Endothelial cell (in vitro differentiated cells): ENCODE measurements at places on chromosomes 1 and 21. TPM values are rescaled to one million over a fixed set of nuclear protein-coding genes. Genes with fewer than 3 reads are reported as not detected.

FMO2 gene
- total RNA-seq = not detected

ALX3 gene
- not detected for total RNA-seq

BCAR3 gene
- 19.9 TPM for total RNA-seq

DCST1 gene
- not detected for total RNA-seq

RHD gene
- total RNA-seq = 0.38 TPM

S100A2 gene
- not detected for total RNA-seq

CFHR4 gene
- 0.87 TPM for total RNA-seq

CCDC17 gene
- 3.9 TPM for total RNA-seq

GRCh38 chr21:26273686-26274313 is 103.2 kb upstream of the APP start:
- no peaks in the 10 kb centered on the region for H3K4me1 ChIP-seq
- H3K27me3 ChIP-seq = peaks cover 3% of the 10 kb centered on the region
- no peak overlapping the region for H3K4me3 ChIP-seq
- no peak for DNase-seq

DNA sequence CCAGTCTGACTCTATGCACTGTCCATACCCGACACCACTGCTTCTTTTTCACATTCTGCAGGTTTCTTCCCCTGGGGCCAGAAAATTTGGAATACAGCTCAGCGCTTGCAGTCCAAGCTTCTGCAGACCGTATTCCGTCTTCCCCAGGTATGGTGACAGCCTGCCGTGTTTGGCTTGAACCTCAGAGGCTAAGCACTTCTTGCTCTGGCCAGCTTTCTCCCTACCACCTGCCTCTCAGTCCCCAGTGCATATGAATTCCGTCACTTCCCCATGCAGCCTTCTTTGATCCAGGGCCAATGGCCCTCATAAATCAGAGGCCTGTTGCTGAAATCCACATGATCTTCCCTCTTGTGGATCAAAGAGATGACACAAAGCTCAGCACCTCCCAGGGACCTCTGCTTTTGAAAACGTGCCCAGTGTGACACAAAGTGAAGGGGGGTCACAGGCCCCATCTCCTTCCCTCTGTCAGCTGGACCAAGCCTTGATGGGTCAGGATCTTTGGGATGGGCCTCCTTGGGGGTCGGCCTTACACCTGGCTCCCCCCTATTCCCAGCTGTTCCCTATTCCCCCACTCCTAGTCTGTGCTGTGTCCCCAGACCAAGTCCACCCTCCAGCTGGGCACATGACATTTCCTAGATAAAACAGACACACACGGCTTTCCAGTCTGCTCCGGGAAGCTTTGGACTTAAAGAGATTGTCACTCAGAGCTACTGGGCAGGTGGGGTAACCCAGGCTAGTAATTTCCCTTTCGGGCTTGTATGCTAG is 66.6 kb downstream of the HMGB4 start:
- no peak overlapping the region for H3K27ac ChIP-seq
- H3K4me1 ChIP-seq = no peaks in the 10 kb centered on the region
- H3K4me3 ChIP-seq = no peak overlapping the region
- H3K27me3 ChIP-seq = peaks cover 2% of the 10 kb centered on the region
- no peaks in the 10 kb centered on the region for H3K36me3 ChIP-seq

DNA sequence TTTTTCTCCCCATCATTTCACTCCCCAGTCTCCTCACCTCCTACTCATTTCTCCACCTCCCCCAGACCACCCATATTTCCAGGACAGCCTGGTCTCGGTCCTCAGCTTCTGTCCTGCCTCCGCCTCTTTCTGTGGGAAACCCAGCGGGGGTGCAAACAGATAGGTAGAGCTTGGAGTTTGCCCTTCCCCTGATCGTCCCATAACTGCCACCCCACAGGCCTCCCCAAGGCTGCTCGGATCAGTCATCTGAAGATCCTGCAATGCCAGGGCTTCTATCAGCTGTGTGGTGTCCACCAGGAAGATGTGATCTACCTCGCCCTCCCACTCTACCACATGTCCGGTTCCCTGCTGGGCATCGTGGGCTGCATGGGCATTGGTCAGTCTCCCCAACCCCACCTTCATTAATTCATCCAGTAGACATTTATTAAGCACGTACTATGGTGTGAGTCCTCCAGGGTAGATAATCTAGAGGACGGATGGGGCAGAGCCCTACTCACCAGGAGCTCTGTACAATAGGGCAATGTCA is 1.7 kb downstream of the SLC27A3 start:
- peaks cover 23% of the 10 kb centered on the region for H3K27me3 ChIP-seq
- H3K36me3 ChIP-seq = peaks cover 37% of the 10 kb centered on the region
- no peak for DNase-seq

GRCh38 chr1:228849011-228849541 is 113.8 kb downstream of the RHOU start:
- H3K27ac ChIP-seq = no peak overlapping the region
- no peak for DNase-seq
- no peak overlapping the region for H3K4me3 ChIP-seq
- H3K4me1 ChIP-seq = peaks cover 2% of the 10 kb centered on the region
- no peaks in the 10 kb centered on the region for H3K36me3 ChIP-seq

DNA sequence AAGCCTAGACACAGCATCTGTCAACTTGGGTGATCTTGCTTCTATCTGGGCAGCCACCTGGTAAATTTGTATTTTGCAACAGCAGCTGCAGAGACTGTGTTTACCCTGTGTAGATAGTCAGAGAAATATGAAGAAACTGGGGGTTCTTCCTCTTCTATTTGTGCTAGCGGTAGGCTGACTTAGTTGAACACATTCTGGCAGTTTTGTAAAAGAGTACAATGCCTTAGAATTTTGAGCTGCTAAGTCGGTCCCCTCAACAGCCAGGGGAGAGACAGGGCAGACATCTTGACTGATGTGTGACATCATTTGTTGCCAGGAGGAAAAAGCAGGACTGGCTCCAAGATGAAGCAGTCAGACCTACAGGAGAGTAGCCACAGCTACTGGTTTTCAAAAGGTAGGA is 53.7 kb downstream of the KCNJ6 start:
- H3K27ac ChIP-seq = no peak overlapping the region
- H3K4me3 ChIP-seq = no peak overlapping the region
- H3K27me3 ChIP-seq = peaks cover 1% of the 10 kb centered on the region
- DNase-seq = peak; percentile 22
- H3K4me1 ChIP-seq = no peaks in the 10 kb centered on the region

- H3K27me3 ChIP-seq = no peaks in the 10 kb centered on the region
- peaks cover 5% of the 10 kb centered on the region for H3K4me1 ChIP-seq
- H3K27ac ChIP-seq = no peak overlapping the region
- H3K4me3 ChIP-seq = no peak overlapping the region
Observed at GRCh38 chr21:32549886-32550285, 35.4 kb downstream of the TCP10L start.
